Regular cardiac myocyte (primary cell): ENCODE measurements at places on chromosomes 12 and 14. TPM values are rescaled to one million over a fixed set of nuclear protein-coding genes. Genes with fewer than 3 reads are reported as not detected.

The RSRC2 gene
- total RNA-seq: 35.0 and 40.3 TPM in 2 replicates

The POTEM gene
- total RNA-seq: not detected in 2 replicates

The IRAK3 gene
- total RNA-seq: 3.5 and 18.3 TPM in 2 replicates

The KRT85 gene
- total RNA-seq: not detected in 2 replicates

The MRPL42 gene
- total RNA-seq: 67.4 and 87.2 TPM in 2 replicates

The ZDHHC22 gene
- not detected in 2 replicates for total RNA-seq

The RDH5 gene
- total RNA-seq: 37.8 and 53.0 TPM in 2 replicates

The GRIP1 gene
- under 0.01 and 0.96 TPM in 2 replicates for total RNA-seq

The C12orf60 gene
- total RNA-seq: 0.28 and 1.5 TPM in 2 replicates

The AP1G2 gene
- 7.9 and 13.2 TPM in 2 replicates for total RNA-seq

The KANSL2 gene
- 60.9 and 63.8 TPM in 2 replicates for total RNA-seq
